ENCODE measurements at places on chromosomes 11 and 22. TPM values are rescaled to one million over a fixed set of nuclear protein-coding genes. Genes with fewer than 3 reads are reported as not detected.

DNA sequence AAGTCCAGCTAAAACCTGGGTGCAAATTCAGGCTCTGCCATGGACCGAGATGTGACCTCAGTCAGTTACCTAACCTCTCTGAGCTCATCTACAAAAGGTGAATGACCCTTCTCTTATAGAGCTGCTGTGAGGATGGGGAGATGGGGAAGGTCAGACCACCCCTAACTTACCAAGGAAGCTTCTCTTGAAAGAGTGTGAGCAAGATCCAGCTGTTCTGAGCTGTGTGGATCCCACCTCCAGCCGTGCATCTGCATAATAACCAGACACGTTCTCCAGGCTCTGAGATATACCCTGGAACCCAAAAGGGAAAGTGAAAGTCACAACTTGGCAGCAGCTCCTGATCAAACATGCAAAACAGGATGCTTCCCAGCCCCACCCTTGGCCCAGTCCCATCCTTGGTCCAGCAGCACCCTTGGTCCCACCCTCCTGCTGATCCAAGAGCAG lies at the start of gene APOL3:
Gene APOL3, minus strand, starts transcription at position 257 of the 444 bp plus-strand sequence. CDS start 11,700 bp downstream, outside the sequence.
- no peaks in the 10 kb centered on the region for H3K36me3 ChIP-seq
- peaks cover 63% of the 10 kb centered on the region for H3K4me1 ChIP-seq
- peak within 1 kb of the TSS; percentile 92 for H3K27ac ChIP-seq
- DNase-seq, result peak; percentile 95
- H3K27me3 ChIP-seq, result no peaks in the 10 kb centered on the region
- H3K4me3 ChIP-seq, result peak within 1 kb of the TSS; percentile 51

DNA sequence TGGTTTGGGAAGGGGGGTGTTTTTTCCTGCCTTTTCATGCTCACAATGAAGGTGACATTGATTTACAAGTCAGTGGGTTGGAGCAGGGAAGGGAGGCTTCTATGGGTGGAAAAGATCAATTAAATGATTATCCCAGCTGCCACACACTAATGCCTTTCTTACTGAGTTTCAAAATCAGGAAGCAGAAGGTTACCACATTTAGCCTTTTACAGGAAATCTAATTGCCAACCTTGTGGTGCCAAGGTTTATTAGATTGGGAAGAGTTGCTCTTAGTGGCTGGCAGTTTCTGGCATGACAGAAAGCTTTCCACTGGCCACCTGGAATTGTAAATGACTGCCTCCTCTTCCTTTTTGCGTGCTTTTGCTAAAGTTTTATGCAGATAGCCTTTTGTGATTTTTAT lies 98.7 kb downstream of the NAV2 start:
- H3K27ac ChIP-seq, result no peak overlapping the region
- DNase-seq, result no peak
- peaks cover 54% of the 10 kb centered on the region for H3K4me1 ChIP-seq

DRG1 gene
- total RNA-seq, result 45.3 TPM

DNA sequence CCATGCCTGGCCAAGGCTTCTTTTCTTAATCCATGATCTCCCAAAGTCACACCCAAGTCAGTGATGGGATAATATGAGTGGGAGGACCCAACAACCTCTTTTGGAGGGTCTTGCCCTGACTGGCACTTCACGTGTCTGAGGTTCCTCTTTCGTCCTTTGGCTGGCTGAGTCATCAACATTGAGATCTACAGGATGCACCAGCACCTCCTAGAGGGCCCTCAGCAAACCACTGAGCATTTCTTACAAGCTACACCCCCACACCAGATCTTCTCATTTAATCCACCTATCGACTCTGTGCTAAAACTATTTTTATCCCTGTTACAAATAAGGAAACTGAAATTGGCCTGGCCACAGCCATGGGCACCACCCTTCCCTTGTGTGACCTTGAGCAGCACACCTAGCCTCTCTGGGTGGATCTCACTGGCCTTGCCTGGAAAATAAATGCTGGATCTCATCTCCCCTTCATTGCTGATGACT lies 63.4 kb downstream of the FLI1 start:
- peaks cover 3% of the 10 kb centered on the region for H3K4me1 ChIP-seq
- H3K27ac ChIP-seq, result no peak overlapping the region
- H3K4me3 ChIP-seq, result no peak overlapping the region
- H3K36me3 ChIP-seq, result no peaks in the 10 kb centered on the region
- DNase-seq, result no peak

DNA sequence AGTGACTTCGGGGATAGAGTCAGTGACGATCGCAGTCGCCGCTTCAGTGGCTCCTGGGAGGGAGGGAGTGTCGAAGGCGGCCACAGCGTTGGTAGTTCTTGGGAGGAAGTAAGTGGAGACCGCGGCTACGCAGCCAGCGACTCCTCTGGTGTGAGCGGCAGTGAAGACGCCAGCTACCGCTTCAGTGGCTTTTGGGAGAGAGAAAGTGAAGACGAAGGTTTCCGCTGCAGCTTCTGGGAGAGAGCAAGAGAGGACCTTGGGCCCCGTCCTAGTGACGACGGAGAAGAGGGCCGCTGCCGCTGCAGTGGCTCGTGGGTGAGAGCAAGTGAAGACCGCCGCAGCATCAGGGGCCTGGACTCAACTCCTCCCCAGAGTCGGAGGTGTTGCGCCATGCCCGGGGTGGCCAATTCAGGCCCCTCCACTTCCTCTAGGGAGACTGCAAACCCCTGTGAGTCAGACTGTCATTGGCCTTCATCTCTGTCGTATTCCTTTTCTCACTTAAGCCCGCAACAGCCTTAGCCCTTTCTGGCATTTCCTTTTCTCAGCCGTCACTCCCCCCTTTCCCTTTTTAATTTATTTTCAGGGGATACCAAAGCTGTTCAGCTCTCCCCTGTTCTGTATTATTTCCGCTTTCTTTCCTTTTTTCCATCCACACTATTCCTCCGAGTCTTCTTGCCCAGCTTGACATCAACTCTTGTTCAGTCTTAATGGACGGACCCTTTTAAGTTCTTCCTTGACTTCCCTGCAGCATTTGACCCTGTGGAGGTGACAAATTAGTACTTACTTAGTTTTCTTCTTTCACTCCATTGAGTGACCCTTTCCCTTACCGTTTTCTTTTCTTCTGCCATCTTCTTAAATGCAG lies 1.0 kb downstream of the ANKRD42 start:
- H3K27me3 ChIP-seq, result no peaks in the 10 kb centered on the region
- H3K27ac ChIP-seq, result peak overlapping the region; percentile 93
- peak; percentile 92 for DNase-seq
- peaks cover 18% of the 10 kb centered on the region for H3K36me3 ChIP-seq

GRCh38 chr11:11218629-11218986 lies 134.4 kb downstream of the CSNK2A3 start:
- H3K36me3 ChIP-seq, result no peaks in the 10 kb centered on the region
- DNase-seq, result no peak
- H3K4me1 ChIP-seq, result peaks cover 8% of the 10 kb centered on the region
- H3K27ac ChIP-seq, result no peak overlapping the region
- no peak overlapping the region for H3K4me3 ChIP-seq

DNA sequence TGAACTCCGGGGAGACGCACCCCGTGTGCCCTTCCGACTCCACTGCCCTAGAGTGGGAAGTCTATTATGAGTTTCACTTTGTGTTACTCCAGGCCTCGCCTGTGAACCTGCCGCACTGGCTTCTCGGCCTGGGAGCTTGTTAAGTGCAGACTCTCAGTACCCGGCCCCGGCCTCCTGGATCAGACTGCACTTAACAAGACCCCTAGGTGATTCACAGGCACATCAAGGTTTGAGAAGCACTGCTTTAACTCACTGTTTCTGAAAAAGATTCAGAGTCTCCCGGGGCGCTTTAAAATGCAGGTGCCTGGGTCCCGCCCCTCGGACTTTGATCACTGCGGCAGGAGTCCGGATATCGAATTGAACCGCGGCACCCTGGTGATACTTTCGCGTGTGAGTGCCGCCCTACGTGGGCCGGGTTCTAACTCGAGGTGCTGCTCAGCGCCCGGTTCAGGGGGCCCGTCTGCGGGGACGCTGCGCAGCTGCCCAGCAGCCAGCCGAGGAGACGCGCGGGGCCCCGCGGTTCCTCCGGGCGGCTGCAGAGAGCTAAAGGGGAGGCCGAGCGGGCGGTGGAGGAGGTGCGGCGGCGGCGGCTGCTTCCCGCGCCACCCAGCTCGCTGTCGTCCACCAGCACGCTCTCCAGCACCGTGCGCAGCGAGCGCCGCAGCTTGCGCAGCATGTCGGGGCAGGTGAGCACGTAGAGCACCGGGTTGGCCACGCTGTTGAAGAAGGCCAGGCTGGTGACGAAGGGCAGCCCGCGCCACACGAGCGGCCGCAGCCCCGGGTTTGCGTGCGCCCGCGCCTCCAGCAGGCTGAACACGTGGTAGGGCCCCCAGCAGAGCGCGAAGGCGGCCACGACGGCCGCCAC lies 3.4 kb downstream of the PTGDR2 start:
- no peak overlapping the region for H3K27ac ChIP-seq
- no peak for DNase-seq
- peaks cover 57% of the 10 kb centered on the region for H3K36me3 ChIP-seq
- H3K4me1 ChIP-seq, result peaks cover 12% of the 10 kb centered on the region
- no peak overlapping the region for H3K4me3 ChIP-seq
- H3K27me3 ChIP-seq, result no peaks in the 10 kb centered on the region

GRCh38 chr11:101439488-101439887 lies 144.3 kb downstream of the TRPC6 start:
- no peak overlapping the region for H3K27ac ChIP-seq
- H3K27me3 ChIP-seq, result no peaks in the 10 kb centered on the region
- DNase-seq, result no peak
- no peak overlapping the region for H3K4me3 ChIP-seq
- no peaks in the 10 kb centered on the region for H3K36me3 ChIP-seq

GRCh38 chr11:13009921-13010748 lies 1.0 kb downstream of the RASSF10 start:
- no peak overlapping the region for H3K27ac ChIP-seq
- H3K27me3 ChIP-seq, result peaks cover 42% of the 10 kb centered on the region
- peak overlapping the region; percentile 46 for H3K4me3 ChIP-seq
- H3K4me1 ChIP-seq, result peaks cover 26% of the 10 kb centered on the region

DNA sequence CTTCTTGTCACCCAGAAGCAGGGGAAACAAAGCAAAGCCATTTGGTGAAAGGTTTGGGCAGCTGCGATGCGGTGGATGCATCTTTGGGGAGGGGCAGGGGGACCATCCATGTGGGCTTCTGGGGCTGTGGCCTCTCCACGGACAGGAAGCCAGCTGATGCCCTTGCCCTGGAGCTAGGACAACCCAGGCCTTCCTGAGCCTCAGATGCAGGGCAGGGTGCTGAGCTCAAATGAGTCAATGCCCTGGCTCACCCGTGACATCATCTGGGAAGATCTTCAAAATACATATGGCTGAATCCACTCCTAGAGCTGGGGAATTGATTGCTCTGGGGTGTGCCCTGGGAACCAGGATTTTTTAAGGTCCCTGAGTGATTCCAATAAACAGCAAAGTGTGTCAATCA lies 1418.2 kb downstream of the TBC1D22A start:
- H3K36me3 ChIP-seq, result no peaks in the 10 kb centered on the region
- DNase-seq, result no peak
- H3K27me3 ChIP-seq, result peaks cover 13% of the 10 kb centered on the region
- H3K4me1 ChIP-seq, result no peaks in the 10 kb centered on the region

SLC22A8 gene
- total RNA-seq, result not detected

GRCh38 chr22:27809226-27809603 lies 7.7 kb upstream of the MN1 start:
- no peaks in the 10 kb centered on the region for H3K36me3 ChIP-seq
- DNase-seq, result no peak

GSTT2B gene
- total RNA-seq, result not detected

GDPD4 gene
- total RNA-seq, result not detected

RFPL1 gene
- total RNA-seq, result not detected

MS4A14 gene
- total RNA-seq, result 1.7 TPM

DNA sequence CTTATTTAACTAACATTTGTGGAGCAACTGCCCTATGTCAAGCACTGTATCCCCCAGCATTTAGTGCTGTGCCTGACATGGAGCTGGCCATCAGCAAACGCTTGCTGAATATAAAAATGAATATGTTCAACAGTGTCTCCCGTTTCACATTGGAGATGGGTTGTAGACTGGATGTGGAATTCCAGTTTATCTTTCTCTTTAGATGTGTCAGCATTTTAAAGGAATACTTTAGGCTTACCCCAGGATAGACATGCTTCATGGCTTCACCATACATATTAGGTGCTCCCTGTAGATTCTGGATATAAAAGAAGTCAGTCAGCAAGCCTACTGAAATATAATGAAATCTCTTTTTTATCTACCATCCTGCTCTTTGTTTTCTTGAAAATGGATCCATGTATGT lies 21.3 kb upstream of the TPH1 start:
- DNase-seq, result no peak
- no peaks in the 10 kb centered on the region for H3K27me3 ChIP-seq
- no peak overlapping the region for H3K27ac ChIP-seq
- no peaks in the 10 kb centered on the region for H3K36me3 ChIP-seq
- H3K4me3 ChIP-seq, result no peak overlapping the region
- H3K4me1 ChIP-seq, result no peaks in the 10 kb centered on the region

- no peaks in the 10 kb centered on the region for H3K36me3 ChIP-seq
- H3K4me3 ChIP-seq, result no peak overlapping the region
- DNase-seq, result peak; percentile 53
- no peaks in the 10 kb centered on the region for H3K27me3 ChIP-seq
- no peak overlapping the region for H3K27ac ChIP-seq
Observed at GRCh38 chr11:94194712-94195111, 66.1 kb downstream of the PANX1 start.

All from esophagus muscularis mucosa (tissue), 4 donors.